Activated CD4-positive, alpha-beta T cell treated with anti-CD3 and anti-CD28 coated beads, Interleukin-2, Interleukin-6, amounts not matched to agents 100 ng/mL and 50 ng/mL, durations not matched to agents 16 hours and 8 hours (primary cell): ENCODE measurements at places on chromosomes 1 and 21.

DNA sequence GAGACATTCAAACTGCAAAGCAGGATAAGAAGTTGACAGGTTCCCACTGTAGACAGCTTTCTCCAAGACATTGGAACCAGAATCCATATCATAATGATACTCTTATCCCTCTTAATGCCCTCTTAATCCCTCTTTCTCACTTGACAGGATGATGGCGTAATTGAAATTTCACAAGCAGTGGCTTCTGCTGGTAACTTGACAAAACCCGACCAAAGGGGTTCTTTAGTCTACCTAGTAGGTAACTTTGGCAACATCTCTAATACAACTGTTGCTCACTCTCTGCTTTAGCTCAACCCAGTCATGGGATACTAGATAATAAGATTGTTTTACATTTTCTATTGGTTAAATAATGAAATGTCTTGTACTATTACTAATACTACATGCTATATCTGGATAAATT lies 34.7 kb downstream of the S100A10 start:
- DNase-seq, result no peak

GRCh38 chr21:46189213-46189958 lies 5.1 kb upstream of the SPATC1L start:
- DNase-seq, result no peak

- DNase-seq, result no peak
Observed at GRCh38 chr1:3942416-3943122, 42.5 kb upstream of the C1orf174 start.

DNA sequence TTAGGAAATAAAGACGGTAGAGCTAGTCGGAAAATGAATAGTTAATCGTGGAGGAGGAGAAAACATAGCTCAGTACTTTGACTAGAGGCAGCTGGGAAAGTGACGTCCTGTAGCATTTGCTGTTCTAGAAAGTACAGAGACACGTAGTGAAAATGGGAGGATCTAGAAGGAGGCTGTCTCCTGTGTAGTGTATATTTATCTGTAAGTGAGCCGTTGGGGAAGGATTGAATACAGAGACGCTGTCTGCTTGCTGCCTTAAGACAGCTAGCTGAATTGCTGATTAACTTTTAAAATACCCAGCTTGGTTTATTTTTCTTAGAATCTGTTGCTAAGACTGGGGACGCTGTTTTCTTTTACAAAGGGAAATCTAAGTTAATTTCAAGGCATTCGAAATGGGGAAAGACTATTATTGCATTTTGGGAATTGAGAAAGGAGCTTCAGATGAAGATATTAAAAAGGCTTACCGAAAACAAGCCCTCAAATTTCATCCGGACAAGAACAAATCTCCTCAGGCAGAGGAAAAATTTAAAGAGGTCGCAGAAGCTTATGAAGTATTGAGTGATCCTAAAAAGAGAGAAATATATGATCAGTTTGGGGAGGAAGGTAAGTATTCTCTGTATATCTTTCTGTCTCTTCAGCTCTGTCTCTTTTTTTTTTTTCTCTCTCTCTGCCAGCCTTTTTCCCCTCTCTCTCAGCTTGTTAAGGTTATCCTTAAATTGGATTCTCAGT lies at the start of gene DNAJB4:
TSS of gene DNAJB4 (plus strand) at position 221 of the 729 bp plus-strand sequence. CDS start at position 393, 172 bp downstream.
- peak; percentile 91 for DNase-seq

GRCh38 chr1:94709891-94710581 lies 110.1 kb upstream of the SLC44A3 start:
- DNase-seq, result no peak
